ENCODE measurements at places on chromosomes 16 and 17. TPM values are rescaled to one million over a fixed set of nuclear protein-coding genes. Genes with fewer than 3 reads are reported as not detected.

SEPTIN12 gene
- total RNA-seq: not detected

CACNB1 gene
- 0.40 TPM for total RNA-seq

GLIS2 gene
- total RNA-seq: 1.6 TPM

MYH8 gene
- not detected for total RNA-seq

SRSF1 gene
- total RNA-seq: 81.6 TPM

BMERB1 gene
- 12.2 TPM for total RNA-seq

GRCh38 chr17:47857551-47858455 lies 6.8 kb upstream of the SP6 start:
- no peak for DNase-seq

DNA sequence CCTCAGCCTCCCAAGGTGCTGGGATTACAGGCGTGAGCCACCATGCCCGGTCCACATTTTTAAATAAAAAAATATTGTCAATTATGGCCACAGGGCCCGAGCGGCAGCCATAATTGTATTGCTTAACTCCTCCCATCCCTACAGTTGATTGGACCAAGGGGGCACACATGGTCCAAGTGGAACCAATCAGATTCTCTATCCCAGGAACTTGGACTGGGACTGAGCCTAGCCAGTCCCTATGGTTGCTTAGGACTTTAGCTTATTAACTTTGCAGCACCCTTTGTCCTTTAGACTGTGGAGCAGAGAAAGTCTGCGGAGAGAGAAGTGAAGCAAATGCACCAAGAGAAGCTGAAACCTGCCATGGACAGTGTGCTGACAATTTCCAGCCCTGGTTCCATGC lies 5.5 kb upstream of the RDM1 start:
- DNase-seq: no peak

- no peak for DNase-seq
These were observed 7.2 kb downstream of the EPN2 start for GRCh38 chr17:19244357-19244756.

- DNase-seq: no peak
These were observed 98.9 kb downstream of the ABCC6 start for GRCh38 chr16:16124438-16124837.

- no peak for DNase-seq
These were observed 400 bp downstream of the CCDC42 start for GRCh38 chr17:8744086-8744785.

- peak; percentile 23 for DNase-seq
These were observed 36.1 kb downstream of the TNFRSF13B start for GRCh38 chr17:16935786-16936185.

DNA sequence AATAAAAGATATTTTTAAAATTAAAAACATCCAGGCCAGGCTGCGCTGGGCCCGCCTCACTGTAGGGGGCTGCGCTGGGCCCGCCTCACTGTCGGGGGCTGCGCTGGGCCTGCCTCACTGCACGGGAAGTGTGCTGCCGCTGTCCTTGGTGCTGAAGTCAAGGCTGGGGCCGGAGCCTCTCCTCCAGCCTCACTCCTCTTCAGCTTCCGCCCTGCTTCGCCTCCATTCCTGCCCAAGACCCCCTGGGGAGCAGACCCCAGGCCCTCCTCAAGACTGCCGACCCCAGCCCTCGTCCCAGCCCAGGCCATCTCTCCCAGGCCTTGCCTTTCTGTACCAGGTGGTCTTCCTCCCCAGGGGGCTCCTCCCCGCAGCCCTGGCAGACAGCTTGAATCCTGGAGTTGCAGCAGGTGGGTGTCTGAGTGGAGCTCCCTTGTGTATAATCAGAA lies 26.2 kb downstream of the ENDOV start:
- DNase-seq: no peak

GRCh38 chr17:3657588-3657869 lies 10.8 kb downstream of the TAX1BP3 start:
- no peak for DNase-seq

DNA sequence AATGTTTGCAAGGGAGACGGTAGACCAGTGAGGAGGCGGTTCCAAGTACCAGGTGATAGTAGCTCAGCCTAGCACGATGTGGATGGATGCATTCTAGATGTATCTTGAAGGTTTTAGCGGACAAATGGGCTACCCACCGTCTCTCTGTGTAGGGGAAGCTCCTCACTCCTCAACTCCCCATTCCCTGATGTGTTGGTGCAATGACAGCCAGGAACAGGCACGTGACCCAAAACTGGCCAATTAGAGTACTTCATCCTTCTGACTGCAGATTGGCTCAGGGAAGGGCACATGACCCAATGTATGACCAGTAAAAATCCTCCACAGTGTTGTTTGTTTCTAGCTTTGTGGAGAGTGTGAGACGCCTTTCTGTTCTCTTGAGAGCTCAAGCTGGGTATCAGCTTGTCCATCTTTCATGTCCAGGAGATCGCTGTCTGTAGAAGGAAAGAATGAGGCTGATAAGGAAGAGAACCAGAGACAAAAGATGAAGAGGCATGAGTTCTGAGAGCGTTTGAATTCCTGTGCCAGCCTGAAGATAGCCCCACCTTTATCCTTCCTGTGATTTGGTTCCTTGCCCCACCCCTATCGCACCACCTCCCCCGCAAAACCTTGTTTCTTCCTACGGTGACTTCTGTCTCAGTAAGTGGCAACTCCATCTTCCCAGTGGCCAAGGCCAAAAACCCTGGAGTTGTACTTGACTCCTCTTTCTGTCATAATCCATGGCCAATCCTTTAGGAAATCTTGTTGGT lies 2.3 kb upstream of the BORCS6 start:
- DNase-seq: peak; percentile 81

GRCh38 chr16:73473713-73474112 lies 425.8 kb upstream of the ZFHX3 start:
- DNase-seq: no peak

DNA sequence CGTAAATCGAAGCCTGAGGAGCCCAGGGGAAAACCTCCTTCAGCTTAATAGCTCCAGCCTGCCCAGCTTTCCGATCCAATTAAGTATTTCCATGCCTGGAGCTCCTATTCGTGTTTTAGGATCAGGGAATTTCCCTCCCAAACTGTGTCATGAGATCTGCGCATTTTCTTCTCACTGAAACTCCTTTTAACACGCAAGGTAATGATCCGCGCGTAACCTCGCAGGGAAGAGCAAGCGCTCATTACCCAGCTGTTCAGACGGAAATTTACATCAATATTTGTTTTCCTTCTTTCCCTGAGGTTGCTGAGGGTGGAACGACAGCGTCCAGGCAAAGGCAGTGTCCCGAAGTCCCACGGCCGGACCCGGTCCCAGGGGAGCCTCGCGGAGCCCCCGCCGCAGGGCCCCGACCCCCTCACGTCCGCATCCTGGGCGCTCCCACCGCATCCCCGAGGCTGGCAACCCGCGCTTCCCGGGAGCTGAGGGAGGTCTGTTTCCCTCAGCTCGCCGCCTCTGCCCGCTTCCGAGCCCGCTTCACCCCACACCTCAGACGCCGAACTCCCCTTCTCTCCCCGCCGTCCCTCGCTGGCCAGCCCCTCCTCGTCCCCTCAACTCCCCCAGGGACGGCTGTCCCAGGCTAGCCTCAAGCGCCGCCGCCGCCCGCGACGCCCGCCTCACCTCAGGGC lies 415 bp downstream of the ABCA5 start:
- DNase-seq: no peak

GRCh38 chr16:18945233-18945632 lies 19.0 kb upstream of the SMG1 start:
- DNase-seq: no peak

- no peak for DNase-seq
These were observed 99.4 kb downstream of the NPIPB11 start for GRCh38 chr16:29306943-29307597.

GRCh38 chr16:3841729-3842508 lies 38.6 kb downstream of the CREBBP start:
- DNase-seq: no peak

Data from left lobe of liver (tissue), 2 donors.